Activated T-helper 9 cell treated with anti-CD3 and anti-CD28 coated beads, Interleukin-2, amount 50 U/mL, for 16 hours (primary cell): ENCODE measurements at places on chromosomes 7 and 10.

- DNase-seq: no peak
These were observed 3.5 kb downstream of the MTPAP start for GRCh38 chr10:30345611-30346010.

DNA sequence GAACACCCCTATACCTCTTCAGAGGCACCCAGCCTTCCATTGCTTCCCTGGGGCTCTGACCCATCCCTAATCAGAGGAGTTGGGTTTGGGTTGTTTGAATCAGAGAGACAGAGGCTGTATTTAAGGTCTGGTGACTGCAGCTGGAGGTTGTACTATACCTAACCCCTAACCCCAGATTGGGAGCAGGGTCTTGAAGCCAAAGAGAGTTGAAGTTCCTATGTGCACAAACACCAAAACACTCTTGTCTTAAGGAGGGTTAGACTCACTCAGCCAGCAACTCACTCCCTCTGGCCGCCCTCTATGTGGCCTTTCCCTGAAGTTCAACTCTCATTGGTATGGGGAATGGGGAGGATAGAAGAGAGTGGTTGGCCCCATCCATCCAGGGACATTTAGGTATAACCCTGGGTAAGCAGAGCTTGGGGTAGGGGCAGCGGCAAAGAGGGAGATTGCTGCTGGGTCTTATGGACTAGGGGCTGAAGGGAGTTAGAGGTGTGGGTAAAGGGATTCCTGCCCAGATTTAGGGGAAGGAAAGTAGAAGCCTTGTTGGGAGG, 80.0 kb downstream of the PAX2 start:
- DNase-seq: no peak

DNA sequence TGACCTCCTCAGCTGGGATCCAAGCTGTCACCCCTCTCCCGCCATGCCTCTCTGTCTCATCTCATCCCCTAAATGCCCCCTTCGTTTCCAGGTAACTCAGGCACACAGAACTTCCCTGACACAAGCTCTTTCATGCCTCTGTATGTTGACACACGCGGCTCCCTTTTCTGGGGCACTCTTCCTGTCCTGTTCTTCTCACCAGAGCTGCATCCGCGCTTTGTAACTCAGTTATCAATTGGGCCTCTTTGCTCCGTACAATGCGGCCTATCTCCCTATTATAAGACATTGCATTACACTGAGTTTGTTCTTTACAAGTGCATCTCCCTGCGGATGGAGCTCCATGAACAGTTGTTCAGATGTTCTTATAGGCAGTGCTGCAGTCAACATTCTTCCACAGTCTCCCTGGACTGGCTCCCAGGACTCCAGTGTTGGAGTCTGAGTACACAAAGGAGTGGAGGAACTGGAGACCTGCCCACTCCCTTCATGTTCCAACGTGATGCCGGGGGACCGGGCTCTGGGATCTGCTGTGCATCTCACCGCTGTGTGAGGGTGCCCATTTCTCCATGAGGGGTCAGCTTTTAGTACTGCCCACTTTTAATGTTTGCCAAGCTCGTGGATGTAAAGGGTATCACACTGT, 56.9 kb upstream of the TNS3 start:
- DNase-seq: no peak

GRCh38 chr7:155295511-155295910, 2.2 kb upstream of the INSIG1 start:
- no peak for DNase-seq

GRCh38 chr7:83796760-83797159, 147.8 kb upstream of the SEMA3E start:
- DNase-seq: no peak

DNA sequence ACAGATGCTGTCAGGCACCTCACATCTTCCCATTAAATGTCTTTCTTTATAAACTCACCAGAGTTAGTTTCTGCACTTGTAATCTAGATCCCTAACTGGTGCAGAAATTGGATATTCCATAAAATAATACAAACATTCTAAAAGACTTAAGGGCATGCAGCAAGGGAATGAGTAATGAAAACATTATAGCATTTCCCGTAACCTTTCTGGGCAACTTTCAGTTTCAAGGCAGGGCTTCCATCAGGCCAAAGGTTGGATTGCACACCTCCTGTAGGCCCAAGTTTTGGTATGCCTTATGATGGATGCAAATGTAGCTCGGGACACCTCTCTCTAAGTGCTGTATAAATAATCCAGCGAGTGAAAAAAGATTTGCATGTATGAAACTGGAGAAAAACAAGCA, 129.9 kb upstream of the LYZL2 start:
- no peak for DNase-seq

GRCh38 chr7:150481186-150481920, 30.9 kb downstream of the GIMAP8 start:
- no peak for DNase-seq

DNA sequence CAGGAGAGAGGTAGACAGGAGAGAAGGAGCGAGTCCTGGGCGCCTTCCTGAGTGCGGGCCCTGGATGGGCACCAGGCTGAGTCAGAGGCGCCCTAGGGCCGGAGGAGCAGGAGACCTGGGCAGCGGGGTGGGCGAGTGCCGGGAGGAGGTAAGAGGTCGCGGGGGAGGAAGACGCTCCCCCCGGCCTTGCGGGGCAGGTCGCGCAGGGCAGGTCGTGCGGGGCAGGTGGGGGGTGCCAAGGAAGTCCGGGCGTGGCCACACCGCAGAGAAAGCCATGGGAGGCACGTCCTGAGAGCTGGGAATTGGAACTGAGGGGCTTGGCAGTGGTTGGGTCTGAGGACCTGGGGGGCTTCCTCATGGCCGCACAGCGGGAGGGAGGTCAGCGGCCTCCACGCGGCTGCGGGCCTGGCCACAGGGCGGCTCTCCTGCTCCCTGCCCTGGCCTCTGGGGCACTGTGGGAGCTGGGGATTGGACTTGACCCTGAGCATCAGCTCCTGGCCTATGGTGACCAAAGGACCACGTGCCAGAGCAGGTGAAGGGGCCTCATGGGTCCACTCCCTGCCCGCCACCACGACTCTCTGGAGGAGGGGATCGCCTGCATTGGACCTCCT, 935 bp downstream of the MMP21 start:
- DNase-seq: no peak

DNA sequence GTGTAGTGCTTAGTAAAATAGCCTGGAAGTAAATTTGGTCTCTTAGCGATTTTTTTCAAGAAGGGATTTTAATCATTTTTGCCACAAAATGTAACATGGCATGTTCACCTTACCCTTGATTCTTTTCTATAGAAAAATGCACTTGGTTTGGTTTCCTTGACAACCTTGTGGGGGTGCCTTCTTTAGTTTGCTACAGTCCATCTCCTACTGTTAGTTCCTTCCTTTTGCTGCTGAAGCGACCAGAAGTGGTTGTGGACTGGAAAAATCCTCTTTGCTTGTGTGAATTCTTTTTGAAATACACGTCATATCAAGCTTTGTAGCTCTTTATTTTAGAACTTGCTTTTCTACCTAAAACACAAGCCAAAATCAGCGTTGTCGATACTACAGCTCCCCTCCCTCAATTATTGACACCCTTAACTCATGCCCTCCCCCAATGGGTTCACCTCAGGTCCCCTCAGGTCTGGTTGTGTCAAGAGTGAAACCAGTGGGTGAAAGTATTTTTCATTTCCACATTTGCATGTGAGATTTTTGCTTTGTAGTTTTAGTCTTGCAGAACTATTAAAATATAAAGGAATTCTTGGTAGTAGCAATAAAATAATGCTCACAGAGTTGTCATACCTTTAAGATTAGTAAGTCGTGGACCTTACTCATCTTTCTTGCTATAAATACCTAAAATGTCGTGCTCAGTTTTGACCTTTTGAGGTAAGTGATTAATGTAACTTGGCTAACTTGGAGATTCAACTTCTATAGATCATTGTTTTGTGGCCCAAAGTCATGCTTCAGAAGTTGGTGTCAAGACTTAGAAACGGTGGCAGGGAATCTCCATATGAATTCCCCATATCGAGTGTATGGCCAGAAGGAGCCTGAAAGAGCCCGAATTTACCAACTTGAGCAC, 1.5 kb downstream of the ACTR3B start:
- DNase-seq: no peak

- DNase-seq: no peak
These were observed 13.0 kb upstream of the FRA10AC1 start for GRCh38 chr10:93715345-93715744.

GRCh38 chr7:97018791-97019531, 5.7 kb downstream of the DLX5 start:
- DNase-seq: no peak

DNA sequence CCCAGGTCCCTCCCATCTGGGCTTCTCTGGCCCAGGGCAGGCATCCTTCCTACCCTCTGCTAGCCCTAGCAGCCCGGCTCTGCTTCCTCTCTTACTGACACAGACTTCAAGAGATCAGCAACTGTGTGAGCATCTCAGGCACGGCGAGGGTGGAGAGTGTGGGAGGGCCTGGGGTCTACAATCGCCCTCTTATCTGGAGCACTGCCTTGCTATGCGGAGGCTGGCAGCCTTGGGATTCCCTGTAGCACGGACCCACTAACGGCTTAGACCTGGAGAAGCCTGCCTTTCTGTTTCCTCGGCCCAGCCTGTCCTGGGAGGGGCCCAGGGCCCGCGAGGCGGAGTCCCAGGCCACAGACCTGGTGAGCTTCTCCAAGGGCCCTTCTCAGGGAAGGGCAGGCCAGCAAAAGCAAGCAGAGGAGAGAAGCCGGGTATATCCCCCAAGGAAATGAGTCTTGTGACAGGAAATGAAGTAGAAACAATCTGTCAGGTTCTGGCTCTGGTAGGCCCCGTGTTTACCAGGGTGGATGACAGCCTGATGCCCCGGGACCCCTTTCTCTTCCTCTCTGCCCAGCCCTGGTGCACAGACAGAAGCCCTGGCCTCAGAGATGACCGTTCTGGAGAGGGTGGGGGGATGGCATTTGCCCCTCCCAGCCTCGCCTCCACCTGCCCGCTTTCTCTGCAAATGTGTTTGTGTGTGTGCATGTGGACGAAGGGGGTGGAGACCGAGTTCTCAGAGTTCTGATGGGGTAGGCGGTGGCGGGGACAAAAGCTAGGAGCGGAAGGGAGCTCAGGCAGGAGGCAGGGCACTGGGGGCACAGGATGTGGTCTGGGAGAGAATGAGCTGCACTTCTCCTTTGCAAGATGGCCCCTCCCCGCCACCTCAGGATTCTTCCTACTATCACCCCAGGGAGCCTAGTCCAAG, 2.5 kb downstream of the LRCH4 start:
- peak; percentile 43 for DNase-seq

- DNase-seq: no peak
These were observed 220.3 kb downstream of the PHTF2 start for GRCh38 chr7:78018641-78019446.

DNA sequence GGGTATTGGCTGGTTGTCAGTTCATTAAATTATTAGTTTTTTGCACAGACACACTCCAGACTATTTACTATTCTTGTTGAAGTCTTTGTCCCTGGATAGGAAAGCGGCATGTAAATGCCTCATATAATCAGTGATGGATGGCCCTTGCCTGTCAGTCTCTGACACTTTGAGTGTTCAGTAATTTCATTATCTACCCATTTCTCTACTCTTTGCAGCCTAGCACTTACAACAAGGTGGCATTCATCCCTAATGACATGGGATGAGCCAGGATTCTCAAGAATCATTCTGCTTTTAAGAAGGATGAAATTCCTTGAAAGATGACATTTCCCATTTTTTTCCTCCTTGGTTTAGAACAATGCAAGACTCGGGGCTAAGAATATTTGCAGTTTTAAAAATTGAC, 155.7 kb downstream of the SORCS3 start:
- no peak for DNase-seq

DNA sequence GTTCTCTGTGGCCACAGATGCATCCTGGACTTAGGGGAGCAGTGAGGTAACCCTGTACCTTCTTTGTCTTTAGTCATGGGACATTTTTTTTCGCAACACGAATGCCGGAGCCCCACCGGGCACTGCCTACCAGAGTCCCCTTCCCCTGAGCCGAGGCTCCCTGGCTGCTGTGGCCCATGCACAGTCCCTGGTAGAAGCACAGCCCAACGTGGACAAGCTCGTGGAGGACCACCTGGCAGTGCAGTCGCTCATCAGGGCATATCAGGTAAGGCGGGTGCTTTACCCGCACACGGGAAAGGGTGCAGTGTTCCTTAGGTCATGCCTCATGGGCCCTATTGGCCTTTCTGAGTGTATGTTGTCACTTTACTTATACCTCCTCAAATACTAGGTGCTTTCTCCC, 38.8 kb downstream of the OGDH start:
- DNase-seq: no peak

DNA sequence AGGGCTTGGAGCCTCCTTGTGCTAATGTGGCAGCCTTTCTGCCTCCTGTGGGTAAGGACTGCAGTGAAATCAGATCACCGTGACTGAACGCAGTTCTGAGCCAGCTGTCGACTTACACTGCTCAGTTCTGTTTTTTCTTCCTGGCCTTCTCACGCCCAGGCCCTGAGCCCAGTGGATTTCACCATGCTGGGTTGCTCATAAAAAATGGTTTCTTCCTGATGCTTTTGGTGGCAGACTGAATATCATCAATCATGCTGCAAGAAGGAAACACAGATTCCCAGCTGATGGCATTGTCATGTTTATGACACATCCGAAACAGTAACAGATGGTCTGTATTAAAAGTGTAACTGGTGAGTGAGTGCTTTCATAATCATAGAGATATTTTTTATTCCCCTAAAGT, 389.6 kb downstream of the GALNT17 start:
- no peak for DNase-seq

DNA sequence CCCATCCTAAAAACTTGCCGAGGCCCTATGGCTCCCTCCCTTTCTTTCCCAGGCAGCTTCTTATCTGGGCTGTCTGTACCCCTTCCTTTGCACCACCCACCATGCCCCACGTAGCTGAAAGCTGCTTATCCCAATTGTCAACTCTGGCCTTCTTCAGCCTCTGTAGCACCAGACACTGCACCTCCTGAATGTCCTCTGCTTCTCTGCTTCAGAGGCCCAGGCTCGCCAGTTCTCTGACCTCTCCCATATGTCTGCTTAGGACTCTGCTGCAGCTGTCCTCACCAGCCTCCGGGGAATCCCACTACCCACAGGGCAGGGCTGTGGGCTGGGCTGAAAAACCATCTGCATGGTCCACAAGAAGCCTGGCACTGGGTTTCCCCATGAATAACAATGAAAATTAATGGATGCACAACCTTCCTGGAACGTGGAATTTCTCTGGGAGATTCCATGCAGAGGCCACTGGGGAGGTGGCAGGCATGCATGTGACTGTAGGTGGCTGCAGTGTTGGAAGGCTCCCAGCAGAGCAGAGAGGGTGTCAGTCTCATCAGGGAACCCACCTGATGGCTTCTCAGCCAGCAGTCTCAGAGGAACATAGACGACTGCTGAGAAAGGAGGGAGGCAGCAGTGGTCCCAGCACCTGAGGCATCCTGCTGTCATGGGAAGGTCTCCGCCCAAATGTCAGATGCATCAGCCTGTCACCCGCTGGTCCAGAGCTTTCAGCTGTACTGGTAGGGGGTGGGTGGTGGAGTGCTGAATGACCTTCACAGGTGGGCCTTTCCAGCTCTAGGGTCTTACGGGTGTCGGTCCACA, 16.8 kb upstream of the SH2D4B start:
- DNase-seq: no peak

GRCh38 chr10:100338434-100339036, 8.5 kb upstream of the SCD start:
- DNase-seq: peak; percentile 57

DNA sequence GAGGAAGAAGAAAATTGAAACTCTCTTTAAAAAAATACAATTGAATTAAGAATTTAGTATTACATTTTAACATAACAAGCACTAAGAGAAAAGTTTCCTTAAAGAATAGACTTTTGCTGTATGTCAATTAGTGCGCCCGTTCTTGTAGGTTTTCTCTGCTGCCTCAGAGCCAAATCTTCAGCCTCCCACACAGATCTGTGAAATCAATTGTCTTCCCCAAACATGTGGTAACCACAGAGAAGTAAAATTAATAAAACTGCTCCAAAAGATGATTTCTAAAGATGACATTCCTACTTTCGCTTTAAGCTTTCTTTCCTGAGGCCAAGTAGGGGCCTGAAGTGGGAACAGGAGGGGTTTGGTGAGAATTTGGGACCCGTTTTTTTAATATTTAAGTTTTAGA, 113.2 kb upstream of the ADO start:
- no peak for DNase-seq
